ENCODE measurements at places on chromosomes 5 and 9. TPM values are rescaled to one million over a fixed set of nuclear protein-coding genes. Genes with fewer than 3 reads are reported as not detected.

Gene DMGDH
- 0.38 TPM for total RNA-seq

Gene SPINK4
- not detected for total RNA-seq

Gene TICAM2
- total RNA-seq: 1.9 TPM

Gene PCDH12
- 0.13 TPM for total RNA-seq

Gene TAF11L10
- total RNA-seq: not detected

Gene MARCHF3
- 4.8 TPM for total RNA-seq

Gene LCNL1
- not detected for total RNA-seq

Gene PCDHB13
- 3.3 TPM for total RNA-seq

Gene OTULINL
- total RNA-seq: not detected

Gene UBE2QL1
- not detected for total RNA-seq

Gene NR5A1
- not detected for total RNA-seq

Gene SARDH
- 2.4 TPM for total RNA-seq

Gene EQTN
- not detected for total RNA-seq

Gene GABRG2
- total RNA-seq: not detected

Gene PCDHB7
- 0.89 TPM for total RNA-seq

Measured in GM23248 (cell line).